Amygdala (tissue), 56 donors: ENCODE measurements at places on chromosomes 7 and 10.

DNA sequence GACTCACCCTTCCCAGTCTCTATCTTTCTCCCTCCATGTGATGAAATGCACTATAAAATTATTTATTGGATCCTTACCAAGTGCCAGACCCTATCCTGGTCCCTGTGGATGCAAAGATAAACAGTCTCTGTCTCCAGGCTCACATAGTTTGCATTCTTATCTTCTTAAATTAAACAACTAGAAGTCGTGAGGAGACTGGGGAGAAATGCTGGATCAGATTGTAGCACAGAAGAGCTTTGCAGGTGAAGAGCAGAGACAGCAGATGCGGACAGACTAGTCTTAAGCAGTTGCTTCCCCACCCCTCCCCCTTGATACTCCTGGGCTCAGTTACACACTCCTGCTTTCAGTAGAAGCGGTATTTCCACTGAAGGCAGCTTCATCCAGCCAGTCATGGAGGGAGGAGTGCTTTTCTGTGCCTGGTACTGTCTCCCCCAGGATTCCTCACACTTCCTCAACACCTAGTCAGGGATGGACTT, 20.8 kb upstream of the CDK1 start:
- no peak for DNase-seq

DNA sequence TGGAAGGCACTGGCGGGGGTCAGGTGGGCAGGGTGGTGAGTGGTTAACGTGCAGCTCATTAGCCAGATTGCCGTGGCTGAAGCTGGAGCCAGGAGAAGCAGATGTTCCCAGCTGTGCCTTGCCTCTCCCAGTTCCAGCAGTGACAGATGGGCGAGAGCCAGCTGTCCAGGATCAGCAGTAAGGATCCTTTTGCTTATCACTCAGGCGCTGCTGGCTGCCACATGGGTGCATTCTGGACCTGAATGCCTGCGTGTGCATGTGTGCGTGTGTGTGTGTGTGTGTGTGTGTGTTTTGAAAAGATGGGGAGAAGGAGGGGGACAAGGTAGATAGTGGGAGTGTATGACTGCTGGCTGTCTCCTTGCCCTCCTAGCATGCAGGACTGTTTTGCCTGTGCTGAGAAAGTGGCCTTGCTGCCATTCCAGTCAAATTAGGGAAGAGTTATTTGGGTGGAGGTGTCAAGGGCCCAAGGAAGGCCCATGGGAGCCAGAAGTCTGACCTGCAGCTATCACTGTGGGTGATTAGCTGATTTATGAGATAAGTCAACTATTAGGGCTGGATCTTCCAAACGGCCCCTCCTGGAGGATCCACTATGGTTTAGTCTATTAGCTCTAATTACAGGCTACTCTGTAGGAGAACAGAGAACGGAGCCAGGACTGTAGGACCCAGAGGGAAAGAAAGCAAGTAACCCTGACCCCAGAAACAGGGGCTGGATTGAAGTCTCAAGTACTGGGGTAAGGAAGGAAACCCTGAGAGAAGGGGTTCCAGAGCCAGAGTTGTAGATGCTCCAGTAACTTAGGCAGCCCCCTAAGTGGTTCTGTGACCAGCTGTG, 3.3 kb downstream of the EPHA1 start:
- DNase-seq = no peak

- no peak for DNase-seq
Observed at GRCh38 chr10:29012926-29013554, 275.8 kb upstream of the LYZL1 start.

DNA sequence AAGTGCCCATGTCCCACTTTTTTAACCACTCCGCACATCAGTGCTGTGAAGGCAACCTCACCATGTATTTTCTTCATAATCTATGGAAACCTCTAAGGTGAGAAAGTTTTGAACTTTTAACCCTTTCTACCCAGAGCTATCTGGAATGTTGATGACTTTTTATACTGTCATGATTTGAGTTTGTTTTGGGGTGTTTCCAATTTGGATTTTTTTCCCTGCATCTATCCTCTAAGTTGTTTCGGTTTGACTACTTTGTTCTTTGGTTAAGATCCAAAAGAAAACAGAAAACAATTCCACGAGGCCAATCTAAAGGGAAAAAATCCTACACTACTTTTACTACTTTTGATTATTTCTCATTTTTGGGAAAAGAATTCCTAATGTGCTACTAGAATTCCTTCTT, 279.7 kb downstream of the USP6NL start:
- DNase-seq = no peak

DNA sequence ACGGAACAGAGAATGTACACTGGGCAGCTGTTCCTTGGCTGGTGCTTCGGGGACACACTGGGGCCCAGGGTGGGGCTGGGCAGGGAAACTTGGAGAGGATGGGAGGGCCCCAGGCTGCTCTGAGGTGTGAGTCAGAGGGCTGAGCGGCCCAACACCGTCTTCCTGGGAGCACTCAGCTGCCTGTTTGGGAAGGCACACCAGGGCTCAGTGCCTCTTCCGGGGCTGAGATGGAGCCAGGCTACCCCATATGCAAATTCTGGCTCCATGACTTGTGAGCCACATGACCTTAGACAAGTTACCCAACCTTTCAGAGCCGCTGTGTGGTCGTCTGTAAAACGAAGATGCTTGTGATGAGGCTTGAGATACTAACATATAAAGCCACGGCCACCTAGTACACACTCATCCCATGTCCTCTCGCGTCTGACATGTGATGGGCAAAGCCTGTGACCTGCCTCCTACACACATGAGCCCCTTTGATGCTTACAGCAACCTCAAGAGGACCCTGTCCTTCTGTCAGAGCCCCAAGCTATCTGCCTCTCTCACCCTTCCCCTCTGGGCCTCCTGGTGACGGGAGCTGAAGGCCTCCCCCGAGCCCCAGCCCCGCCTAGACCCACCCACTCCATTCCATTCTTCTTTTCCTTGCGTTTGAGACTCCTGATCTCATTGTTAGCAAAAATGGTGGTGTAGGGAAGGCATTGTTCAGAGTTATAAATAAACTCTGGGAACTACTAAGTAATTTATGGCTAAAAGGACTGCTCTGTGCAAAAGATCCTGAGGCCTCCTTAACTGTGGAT, 26.1 kb downstream of the KLRG2 start:
- no peak for DNase-seq

GRCh38 chr10:103745341-103746247, 109.8 kb downstream of the SH3PXD2A start:
- no peak for DNase-seq

- no peak for DNase-seq
Observed at GRCh38 chr10:132850246-132850645, 64.3 kb upstream of the NKX6-2 start.

DNA sequence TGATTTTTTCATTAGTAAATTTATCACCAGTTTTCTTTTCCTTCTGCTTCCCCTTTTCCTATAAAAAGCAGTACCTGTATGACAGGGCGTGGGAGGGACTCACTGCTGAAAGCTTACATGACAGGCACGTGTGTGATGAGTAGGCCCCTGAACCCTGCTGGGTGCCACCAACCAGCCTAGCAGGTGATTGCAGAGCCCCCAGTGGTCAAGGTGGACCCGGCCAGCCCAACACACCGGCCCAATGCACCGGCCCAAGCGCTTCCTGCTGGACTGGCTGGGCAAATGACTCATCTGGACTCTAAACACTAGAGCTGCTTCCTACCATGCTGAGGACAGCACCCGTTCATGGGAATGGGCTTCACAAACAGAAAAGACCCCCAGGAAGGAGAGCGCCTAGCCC, 89.8 kb upstream of the TMEM72 start:
- no peak for DNase-seq

- no peak for DNase-seq
Observed at GRCh38 chr10:121291823-121292222, 306.4 kb downstream of the FGFR2 start.

DNA sequence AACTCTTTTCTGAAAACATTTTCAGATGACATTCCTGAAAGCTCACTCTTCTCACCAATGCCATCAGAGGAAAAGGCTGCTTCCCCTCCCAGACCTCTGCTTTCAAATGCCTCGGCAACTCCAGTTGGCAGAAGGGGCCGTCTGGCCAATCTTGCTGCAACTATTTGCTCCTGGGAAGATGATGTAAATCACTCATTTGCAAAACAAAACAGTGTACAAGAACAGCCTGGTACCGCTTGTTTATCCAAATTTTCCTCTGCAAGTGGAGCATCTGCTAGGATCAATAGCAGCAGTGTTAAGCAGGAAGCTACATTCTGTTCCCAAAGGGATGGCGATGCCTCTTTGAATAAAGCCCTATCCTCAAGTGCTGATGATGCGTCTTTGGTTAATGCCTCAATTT, 16.5 kb downstream of the ANLN start:
- DNase-seq = peak; percentile 44

DNA sequence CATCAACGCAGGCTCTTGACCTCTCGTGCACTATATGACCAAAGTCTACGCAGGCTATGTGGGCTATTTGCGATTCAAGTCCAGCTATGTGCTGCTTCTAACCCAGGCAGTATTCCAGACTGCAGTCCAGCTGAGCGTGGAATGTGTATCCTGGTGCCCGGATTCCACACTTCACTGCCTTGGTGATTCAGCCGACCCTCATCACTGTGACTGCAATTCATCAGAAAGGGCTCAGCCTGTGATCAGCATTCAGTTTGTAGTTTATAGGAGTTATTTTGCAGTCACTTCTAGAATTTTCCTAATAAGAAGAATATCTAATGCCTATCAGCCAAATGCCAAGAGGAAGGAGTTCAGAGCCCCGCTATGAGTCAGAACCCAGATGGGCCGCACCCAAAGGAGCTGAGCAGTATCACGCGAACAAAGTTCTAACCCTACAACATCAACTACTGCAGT, 119.8 kb upstream of the LANCL2 start:
- peak; percentile 38 for DNase-seq

DNA sequence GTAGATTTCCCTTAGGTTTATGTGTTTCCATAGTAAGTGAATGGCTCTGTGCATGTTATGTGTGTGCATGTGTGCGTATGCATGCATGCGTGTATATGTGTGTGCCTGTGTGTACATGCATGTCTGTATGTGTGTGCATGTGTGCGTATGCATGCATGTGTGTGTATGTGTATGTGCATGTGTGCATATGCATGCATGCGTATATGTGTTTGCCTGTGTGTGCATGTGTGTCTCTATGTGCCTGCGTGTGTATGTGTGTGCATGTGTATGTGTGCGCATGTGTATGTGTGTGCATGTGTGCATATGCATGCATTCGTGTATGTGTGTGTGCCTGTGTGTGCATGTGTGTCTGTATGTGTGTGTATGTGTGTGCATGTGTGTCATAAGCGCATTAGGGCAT, 98.8 kb upstream of the AGBL3 start:
- no peak for DNase-seq

GRCh38 chr7:147044941-147045340, 928.3 kb downstream of the CNTNAP2 start:
- DNase-seq = no peak

DNA sequence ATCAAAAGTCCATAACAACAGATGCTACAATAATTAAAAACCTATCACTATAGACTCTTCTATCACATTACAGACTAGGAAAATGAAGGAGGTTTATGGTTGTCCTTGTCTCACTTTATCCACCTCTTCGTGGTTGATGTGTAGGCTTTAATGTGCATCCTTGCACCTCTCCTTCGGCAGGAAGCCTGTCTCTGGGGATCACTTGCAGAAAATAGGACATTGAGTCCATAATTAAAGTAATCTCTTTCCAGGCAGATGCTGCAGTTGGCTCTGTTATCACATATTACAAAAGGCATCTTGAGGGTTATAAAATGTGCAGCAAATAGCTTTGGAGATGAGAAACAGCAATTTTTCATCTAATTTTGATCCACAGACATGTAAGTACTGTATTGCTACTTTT, 168.4 kb downstream of the RELN start:
- DNase-seq = no peak

GRCh38 chr10:97960269-97961056, 70.0 kb downstream of the CRTAC1 start:
- no peak for DNase-seq

- DNase-seq = no peak
Observed at GRCh38 chr10:131739206-131739605, 161.6 kb upstream of the PPP2R2D start.

DNA sequence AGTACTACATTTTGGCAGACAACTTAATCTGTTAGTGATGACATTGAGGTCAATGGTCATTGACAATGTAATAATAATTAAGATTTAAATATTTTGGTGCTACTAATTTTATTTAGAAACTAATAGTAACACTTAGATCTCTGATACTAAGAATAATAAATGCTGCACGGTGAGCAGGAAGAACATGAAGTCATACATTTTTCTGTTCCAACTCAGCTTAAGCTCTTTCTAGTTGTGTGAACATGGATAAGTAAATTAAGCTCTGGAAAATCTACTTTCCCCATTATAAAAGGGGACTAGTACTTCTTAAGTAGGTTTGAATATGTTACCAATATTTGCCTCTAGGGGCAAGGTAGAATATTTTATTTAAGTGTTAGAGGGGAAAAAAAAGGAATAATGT, 65.9 kb upstream of the MEOX2 start:
- no peak for DNase-seq

DNA sequence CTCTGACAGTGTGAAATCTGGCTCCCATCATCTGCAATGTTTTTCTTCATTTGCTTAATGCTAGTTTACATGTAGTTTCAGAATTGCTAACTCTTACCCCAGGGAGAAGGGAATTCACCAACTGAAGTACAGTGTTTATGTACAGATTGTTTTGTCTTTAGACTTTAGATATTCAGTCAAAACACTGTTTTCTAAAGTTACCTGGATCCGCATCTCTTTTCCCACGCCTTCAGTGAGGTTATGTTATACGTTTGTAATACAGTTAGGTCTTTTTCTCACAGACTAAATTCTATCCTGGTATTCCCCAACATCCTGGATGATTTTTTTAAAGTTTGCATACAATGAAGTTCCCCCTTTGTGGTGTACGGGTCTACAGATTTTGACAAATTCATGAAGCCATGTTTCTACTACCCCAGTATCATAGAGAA, 3.2 kb upstream of the LYZL1 start:
- DNase-seq = no peak

GRCh38 chr10:125213541-125214282, 53.3 kb upstream of the CTBP2 start:
- DNase-seq = peak; percentile 20

GRCh38 chr10:74799721-74800221, 26.6 kb upstream of the KAT6B start:
- no peak for DNase-seq

DNA sequence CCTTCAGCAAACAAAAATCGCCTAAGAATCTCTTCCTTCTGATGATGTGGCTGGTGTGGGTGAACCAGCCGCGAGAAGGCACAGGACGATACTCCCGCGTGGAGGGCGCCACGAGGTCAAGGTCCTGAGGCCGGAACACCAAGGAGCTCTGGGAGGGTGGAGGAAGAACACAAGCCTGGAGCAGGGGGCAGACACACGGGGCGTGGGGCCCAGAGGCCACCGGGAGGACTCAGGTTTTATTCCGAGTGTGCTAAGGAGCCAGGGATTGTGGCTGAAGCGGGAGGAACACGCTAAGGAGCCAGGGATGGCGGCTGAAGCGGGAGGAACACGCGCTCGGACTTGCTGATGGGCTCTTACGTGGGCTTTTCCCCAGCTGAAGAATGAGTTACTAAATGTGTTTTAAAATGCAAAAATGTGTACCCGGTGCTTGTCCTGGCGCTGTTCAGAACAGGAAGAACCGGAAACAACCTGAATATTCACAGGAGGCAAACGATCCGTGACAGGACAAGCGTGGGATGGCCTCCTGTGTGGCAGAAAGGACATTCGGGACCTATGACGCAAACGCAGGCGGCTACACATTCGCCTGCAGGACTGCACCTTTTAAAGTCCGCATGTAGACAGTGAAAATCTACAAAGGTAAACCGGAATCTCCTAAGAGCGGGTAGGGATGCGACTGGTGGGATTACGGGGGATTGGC, 64.0 kb downstream of the MAD1L1 start:
- no peak for DNase-seq
